ENCODE measurements at places on chromosomes 1 and 21.

- DNase-seq: no peak
Observed at GRCh38 chr21:42433946-42434551, 30.3 kb downstream of the UBASH3A start.

GRCh38 chr1:59409986-59410385 is 113.1 kb downstream of the FGGY start:
- no peak for DNase-seq

- no peak for DNase-seq
Observed at GRCh38 chr21:43781846-43782245, 5.7 kb upstream of the CSTB start.

- no peak for DNase-seq
Observed at GRCh38 chr1:41407664-41408252, 46.5 kb downstream of the FOXO6 start.

GRCh38 chr21:46097336-46098293 is at the start of gene COL6A2:
TSS of gene COL6A2 (plus strand) at chr21:46098112.
- peak; percentile 43 for DNase-seq

DNA sequence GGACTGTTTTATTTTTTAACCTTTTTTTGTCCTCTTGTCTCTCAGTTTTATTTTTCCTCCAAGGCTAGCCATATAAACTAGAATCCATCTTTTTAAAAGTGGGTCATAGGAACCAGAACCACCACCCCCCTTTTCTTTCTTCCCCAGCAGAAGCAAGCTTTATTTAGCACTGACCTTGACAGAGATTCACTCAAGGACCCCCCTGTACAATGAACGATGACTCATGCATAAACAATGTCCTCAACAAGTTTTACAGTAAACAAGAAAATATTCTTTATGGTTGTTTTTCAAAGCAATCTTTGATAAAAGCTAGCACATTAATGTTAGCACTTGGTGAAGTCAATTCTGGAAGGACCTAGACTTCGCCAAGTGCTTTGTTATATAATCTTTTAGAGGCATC is 14.1 kb downstream of the PKN2 start:
- no peak for DNase-seq

GRCh38 chr1:15027515-15027986 is 126.0 kb upstream of the TMEM51 start:
- no peak for DNase-seq

DNA sequence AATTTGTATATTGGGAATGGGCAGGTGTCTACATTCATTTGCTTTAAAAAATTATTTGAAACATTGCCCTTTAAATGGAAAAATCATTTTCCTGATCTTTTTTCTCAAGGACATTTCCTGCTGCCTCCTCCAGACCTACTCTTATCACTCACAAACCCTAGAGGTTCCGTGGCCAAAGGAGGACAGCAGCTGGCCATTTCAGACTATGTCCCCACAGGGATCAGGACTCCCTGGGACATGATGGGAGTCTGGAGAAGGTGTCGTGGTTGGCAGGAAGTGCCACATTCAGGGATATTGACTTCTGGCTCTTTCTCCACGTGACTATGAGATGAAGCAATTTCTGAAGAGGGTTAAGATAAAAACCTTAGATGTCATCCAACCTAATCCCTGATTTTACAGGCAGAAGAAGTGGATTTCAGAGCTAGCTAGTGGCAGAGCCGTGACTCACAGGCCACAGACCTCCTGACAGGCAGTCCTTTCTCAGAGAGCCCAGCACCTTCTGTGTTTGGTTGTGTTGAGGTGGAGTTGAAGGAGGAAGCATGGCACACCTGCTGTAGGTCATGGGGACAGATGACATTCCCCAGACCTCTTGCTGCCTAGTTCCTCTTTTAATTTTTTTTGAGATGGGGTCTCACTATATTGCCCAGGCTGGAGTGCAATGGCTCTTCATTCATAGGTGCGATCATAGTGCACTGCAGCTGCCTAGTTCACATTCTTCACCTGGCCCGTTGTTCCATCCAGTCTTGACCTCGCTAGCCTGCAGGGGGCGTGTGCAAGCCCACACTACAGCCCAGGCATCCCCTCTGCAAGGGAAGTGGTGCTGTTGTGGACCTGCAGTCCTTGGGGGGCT is 25.5 kb upstream of the IL10 start:
- peak; percentile 41 for DNase-seq

DNA sequence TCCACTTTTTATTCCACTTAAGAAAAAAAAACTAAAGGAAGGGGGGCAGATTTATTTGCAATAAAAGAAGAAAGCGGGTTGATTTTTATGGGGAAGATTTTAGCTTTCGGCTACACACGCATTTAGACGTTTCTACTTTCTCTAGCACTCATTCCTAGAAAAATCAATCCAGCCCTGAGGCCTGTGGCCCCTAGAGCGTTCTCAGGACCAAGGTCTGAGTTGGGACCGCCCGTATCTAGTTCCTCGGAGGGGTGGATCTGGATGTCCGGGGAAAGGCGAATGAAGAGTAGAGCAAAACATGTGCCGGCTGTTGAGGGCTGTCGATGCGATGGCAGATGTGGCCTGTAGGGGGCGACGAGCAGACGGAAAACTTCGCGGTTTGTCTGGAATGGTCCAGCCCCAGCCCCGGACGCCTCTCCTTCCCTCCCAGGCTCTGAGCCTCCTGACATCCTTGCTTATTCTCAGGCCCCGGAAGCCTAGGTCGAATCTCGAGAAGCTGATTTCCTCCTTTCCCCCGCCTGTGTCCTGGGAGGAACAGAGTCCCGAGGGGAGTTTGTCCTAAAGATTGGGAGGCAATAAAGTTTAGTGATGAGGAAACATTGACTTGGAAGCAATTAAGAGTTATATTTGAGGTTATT is 5.2 kb downstream of the FOXD3 start:
- DNase-seq: peak; percentile 43

DNA sequence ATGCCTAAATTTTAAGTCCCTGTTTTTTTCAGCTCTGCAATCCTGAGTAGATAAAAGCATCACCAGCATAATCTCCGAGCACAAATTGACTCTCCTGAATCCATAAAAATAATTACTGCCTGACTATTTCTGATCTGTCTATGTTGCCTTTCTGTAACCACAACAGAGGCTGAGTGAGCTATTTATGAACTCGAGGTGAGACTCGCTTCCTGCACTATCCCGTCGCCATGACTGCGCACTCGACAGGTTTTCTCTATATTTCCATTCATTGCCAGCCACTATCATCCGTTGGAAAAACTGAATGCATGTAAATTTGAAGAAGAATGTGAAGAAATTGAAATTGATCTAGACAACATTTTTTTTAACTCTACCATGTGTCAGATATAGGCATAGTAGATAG is 897.2 kb downstream of the ADGRL2 start:
- DNase-seq: no peak

DNA sequence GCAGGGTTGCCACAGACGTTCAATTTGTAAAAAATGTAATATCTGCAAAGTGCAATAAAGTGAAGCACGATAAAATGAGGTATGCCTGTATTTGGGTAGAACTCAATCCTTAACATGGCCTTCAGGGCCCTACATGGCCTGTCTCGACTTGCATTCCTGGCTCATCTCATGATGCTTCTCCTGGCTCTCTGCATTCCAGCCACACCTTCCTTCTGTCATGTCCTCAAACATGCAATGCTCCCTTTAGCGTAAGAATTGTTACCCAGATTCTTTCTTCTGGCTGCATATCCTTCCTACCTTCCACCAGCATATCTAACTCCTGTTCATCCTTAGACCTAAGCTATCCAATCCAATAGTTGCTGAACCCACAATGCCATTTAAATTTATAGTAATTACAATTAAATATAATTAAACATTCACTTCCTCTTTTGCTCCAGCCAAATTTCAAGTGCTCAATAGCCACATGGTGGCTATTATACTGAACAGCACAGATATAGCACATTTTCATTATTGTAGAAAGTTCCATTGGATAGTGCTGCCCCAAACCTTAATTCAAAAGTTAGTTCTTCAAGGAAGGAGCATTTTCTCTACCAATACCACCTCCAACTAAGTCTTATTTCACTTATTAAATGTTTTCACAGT is 32.6 kb downstream of the FGGY start:
- no peak for DNase-seq

DNA sequence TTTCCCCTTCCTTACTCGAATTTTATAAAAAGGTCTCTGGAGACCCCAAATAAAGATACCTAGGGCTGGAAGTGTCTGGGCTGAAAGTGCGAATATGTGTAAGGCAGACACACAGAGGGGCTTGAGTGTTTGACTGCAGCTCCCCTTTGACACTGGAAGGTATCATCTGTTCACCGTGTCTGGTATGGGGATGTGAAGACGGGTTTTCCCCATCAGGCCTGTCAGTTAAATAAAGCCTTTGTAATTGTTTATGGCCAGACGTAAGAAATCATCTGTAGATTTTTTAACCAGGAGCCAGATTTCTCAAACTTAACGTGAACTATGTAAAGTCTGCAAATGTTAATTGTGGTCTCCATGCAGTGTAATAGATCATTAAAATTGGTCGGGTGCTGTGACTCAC is 1173.4 kb downstream of the AMY1C start:
- no peak for DNase-seq

DNA sequence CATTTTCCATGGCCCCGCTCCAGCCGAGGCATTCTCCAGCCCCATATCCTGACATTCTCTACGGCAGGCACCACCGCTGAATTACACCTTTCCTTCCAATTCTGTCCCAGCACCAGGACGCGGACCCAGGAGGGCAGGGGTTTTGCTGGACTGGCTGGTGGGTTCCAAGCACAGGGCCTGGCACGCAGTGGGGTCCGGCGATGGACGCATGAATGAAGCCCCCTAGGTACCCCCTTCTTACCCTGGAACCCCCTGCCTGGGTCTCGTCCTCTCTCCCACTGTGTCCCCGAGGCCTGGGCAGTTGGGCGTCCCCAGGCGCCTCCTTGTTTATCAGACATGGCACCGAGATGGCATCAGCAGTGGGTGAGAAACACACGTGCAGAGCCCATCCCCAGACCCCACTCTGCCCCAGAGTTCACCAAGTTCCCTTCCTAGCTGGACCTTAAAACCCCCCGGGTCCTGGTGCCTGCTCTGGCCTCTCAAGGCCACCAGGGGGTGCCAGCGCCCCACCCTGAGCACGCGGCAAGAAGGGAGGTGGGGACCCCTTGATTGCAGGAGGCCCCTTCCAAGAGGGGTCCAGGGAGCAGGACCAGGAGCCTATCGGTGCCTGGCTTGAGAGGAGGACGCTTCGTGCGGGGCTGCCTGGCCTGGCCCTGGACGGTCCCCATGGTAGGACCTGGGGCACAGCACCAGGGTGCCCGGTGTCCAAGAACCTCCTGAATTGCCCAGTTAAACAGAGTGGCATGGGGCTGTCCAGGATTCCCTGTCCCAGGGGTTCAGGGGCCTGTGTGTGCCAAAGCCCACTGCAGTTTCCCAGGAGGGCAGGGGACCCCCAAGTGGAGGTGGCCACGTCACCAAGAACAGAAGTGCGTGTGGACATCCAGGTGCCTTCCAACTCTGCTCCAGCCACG is 46.1 kb downstream of the MEGF6 start:
- peak; percentile 32 for DNase-seq

- DNase-seq: no peak
Observed at GRCh38 chr1:236315518-236315917, 33.8 kb upstream of the ERO1B start.

DNA sequence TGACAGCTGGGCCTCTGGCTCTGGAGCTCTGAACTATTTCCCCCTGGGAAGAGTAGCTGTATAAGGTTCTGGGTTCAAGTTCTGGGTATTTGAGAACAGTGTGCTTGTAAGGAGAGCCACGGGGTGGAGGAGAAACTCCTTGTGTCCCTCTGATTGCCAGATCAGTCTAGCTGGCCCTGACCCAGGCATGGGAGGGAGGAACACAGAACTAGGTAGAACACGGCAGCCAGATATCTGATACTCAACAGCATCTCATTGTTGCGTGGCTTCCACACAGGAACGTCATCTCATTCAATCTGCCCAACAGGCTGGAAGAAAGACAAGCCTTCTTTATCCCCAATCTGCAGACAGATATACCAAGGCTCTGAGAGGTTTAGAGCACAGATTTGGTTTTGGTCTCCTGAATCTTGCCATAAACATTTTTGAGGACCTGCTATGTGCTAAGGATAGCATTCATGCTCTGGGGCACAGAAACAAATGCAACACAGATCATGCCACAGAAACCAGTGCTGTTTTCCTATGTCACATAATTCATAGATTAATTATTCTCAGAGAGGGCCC is 83.8 kb downstream of the PLXNA2 start:
- DNase-seq: no peak

DNA sequence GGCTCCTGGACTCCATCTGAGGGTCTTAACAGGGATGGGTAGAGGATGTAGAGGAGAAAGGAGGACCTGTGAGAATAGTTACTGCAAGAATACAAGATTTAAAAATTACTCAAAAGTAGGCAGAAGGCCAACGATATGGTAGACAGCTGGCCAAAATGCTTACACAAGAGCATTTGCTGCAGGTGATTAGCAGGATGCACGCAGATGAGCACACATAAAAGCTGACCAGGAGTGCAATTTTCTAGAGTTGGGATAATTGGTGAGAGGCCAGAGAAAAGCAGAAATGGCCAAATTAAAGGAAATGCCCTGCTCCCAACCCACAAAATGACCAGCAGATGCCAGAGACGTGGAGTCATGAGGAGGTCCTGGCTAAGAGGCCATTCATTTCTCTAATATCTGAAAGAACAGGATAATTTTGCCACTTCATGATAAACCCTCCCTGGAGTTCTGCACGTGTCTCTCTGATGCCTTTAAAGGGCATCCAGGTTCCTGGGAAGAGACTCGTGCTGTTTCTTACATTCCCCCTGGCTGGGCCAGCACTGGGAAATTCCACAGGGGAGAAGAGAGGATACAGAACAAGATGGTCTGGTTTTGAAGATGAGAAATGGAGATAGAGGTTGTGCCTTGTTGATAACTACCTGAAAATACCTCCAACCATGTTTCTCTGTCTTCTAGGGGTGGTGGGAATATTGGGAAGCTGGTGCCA is 62.3 kb upstream of the KCNA3 start:
- no peak for DNase-seq

DNA sequence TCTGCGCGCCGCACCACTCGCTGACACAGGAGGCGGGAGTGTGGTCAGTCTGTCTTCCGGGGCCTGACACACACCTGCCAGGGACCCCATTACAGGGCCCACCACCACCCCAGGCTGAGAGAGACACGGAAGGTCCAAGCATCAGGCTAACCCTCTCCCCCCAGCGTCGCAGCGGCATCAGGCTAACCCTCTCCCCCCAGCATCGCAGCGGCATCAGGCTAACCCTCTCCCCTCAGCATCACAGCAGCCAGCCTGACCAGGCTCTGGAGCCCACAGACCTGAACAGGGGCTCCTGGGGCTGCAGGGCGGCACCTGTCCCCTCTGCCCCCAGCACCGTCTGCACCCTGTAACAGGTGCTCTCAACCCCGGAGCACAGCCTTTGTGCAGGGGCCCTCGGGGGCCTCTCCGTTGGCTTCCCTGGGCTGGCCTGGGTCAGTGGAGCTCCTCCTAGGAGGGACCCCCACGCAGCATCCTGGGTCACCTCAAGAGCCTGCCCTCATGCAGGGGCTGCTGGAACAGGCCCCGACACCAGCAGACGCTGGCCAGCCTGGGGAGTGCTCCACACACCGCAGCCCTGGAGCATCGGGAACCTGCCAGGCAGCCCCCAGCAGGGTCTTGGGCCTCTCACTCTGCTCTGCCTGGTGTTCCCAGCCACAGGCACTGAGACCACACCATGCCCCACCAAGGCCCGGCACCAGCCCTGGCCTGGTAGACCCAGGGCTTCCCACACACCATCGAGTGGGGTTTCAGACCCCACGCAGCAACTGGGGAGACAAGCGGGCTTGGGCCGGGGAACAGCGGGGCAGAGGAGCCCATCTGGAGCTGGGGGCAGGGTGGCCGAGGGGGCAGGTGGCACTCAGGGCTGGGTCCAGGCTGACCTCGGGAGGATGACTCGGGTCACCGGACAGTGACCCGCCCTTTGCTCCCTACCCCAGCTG is 67.0 kb downstream of the MEGF6 start:
- DNase-seq: no peak
